BJ (cell line): ENCODE measurements at places on chromosomes 3 and 15.

DNA sequence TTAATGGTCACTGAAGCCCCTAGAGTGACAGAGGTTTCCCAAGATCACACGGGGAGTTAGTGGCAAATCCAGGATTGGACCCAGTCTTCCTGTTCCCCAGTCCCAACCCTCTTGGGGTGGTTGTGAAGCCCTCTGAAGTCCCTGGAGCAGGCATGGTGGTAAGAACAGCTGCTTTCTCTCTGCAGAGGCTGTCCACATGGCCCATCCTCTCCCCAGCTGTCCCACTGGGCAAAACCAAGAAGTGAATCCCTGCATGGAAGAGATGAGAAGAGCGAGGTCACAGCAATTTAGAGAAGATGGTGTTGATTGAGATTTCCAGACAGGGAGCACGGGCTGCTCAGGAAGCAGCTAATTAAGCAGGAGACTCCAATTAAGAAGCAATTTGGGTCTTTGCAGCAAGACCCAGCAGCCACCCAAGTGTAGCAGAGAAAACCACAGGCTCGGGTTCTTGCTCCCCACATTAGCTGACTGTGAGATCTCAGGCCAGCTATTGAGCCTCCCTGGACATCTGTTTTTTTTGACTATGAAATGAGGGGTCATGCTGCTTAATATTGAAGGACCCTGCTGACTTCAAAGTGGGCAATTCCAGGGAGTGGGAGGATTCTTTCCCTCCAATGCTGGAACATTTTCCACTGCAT, 14.8 kb upstream of the HDAC11 start:
- no peak for DNase-seq

GRCh38 chr3:81197386-81197785, 564.1 kb downstream of the GBE1 start:
- DNase-seq: no peak

- DNase-seq: no peak
These were observed 2.5 kb downstream of the MORC1 start for GRCh38 chr3:109115451-109115850.

GRCh38 chr3:128523591-128523990, 30.6 kb upstream of the GATA2 start:
- DNase-seq: no peak

DNA sequence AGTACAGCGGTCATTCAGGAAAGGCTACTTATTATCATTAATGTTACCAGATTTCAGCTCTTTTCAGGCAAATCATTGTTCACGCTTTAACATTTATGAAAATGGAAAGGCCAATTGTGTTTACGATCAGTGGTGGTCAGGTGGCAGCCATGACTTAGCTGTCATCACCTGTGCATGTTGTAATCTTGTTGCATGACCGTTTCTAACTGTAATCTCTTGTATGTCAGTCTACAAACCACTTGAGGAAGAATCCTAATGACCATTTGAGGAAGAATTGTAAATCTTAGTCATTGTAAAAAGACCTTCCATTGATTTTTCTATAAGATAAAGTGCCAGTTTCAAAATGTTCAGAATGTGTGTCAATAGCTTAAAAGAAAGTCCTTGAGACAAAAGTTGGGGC, 100.4 kb downstream of the SERPINI1 start:
- no peak for DNase-seq

DNA sequence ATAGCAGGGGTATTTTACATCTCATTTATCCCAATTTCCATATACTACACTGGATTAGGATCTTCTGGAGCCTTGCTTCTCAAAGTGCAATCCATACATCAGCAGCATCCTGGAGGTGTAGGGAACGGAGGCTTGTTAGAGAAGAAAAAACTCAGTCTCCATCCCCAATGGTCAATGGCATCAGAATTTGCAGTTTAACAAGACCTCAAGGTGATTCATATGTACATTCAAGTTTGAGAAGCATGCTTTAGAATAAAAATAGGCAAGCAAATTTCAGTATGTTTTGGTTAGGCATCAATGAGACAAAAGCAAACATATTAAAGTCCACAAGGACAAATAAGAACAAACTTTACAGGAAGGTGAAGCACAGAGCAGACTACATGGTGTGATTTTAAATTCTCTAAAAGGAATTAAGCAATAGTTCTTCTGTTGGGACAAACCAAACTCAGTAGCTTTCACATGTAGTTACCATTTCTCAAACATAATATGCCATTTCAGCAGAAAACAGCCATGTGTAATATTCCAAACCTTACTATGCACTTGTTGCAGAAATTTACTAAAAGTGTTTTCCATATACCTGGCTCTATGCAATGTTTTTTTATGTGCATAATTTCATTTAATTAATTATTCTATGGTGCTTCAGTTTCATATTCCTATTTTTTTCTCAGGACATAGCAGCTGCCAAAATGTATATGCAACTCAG, 360.3 kb upstream of the NECTIN3 start:
- no peak for DNase-seq

DNA sequence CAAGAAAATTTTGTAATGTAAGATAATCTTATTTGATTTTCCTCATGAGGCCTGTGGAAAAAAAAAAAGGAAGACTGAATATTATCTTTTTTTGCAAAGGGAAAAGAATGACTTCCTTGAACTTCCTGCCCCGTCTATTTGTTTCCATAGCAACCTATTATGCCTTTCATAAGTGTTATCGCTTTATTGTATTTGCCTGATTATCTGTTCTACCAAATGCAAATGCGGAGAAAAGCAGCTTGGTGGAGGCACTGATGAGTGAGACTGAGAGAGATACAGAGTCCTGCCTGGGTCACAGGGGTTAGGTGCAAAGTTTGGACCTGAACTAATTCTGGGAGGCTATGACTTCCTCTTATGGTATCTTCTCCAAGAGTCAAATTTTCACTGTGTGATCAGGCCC, 334.0 kb upstream of the KCNMB2 start:
- DNase-seq: no peak

DNA sequence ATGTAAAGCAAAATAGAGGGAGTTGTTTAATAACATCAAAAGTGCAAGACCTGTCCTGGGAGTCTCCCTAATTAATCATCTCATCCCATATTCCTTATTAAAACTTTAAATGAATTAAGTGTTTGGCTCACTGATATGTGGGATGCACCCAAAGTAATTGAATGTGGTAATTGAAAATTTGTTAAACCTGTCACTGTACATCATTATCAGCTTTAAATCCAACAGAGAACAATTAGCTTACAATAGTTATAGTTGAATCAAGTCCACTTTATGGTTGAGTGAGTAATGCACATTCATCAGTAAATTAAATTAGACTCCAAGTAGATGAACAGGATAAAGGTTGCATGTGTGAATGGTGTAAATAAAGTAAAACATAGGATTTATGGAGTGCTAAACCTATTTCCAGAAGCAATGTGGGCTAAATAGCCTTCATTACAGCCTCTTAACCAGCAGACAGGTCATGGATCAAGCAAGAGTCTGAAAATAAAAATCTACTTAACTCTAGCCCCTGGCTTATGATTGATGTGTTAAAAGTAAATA, 608.2 kb upstream of the CCDC54 start:
- no peak for DNase-seq
